Islet precursor cell (in vitro differentiated cells): ENCODE measurements at places on chromosomes 1 and 21.

- no peak for DNase-seq
Measured at GRCh38 chr1:226618380-226618779, 69.8 kb downstream of the STUM start.

GRCh38 chr1:169113613-169114119, 7.2 kb downstream of the ATP1B1 start:
- DNase-seq, result peak; percentile 97

GRCh38 chr1:115133440-115133839, 44.1 kb upstream of the TSPAN2 start:
- DNase-seq, result peak; percentile 95

DNA sequence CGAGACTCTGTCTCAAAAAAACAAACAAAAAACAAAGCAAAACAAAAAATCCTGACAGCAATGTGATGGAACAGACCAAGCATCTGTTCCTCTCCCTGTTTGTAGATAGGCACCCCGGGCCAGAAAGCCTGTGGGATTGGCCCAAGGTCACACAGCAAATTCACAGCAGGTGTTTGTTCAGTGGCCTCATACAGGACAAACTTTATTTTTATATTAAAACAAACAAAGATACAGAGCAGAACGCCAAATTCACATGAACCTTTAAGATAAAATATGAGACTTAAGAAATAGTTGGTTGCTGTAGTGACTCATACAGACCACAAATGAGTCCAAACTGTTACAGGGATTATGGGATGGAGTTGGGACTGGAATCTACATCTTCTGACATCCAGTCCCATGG, 2.3 kb upstream of the CELA2A start:
- DNase-seq, result no peak

DNA sequence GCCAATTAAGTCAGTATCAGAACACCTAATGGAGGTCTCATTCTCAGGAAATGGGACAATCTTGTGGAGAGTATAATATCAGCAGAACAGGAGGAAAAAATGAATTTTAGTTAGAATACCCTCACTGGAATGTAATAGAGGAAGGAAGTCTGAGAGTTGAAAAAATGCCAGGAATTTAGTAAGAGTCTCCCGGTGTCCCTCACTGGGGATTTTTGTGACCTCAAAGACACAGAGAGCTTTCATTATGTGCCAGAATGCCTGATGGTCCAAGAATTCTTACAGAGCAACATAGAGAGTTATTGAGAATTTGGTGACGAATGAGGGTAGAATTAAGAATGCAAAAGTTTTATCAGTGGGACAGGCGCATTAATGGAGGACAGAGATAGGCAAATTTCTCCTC, 443.5 kb upstream of the B3GALT2 start:
- no peak for DNase-seq

- peak; percentile 93 for DNase-seq
Measured at GRCh38 chr1:8121261-8122159, 95.4 kb upstream of the ERRFI1 start.

DNA sequence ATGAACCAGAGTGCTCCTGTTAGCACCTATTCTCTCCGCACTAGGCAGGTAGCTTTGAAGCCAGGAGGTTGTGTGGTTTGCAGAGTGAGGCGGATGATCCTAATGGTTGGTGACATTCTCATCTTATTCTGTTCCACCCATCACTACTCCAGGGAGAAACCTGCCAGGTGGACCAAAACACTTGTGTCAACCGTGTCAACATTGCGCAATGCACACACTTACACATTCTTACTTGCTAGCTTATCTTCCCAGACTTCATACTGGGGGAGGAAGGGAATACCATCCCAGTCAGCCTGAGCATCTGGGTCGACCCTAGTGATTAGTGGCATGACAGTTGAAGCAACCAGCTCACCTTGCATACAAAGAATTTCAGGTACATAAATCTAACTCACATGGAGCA, 236.9 kb downstream of the RPS6KC1 start:
- DNase-seq, result no peak

DNA sequence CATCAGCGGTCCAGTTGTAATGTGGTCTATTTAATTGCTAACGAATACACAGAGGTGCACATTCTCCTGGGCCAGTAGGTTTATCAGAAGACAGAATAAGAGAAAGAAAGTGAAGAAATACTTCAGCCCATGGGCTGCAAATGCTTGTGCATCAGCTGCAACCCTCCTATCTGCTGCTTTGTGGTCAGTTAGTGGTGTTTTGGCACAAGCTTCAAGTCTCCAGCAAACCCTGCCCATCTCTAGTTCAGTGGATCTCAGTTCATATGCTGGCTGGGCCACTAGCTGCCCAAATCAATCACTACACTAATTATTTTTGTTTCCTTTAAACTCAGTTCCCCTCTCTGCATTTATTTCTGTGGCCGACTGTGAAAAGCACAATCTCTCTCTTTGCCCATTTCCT, 124.2 kb downstream of the KCNJ6 start:
- no peak for DNase-seq

DNA sequence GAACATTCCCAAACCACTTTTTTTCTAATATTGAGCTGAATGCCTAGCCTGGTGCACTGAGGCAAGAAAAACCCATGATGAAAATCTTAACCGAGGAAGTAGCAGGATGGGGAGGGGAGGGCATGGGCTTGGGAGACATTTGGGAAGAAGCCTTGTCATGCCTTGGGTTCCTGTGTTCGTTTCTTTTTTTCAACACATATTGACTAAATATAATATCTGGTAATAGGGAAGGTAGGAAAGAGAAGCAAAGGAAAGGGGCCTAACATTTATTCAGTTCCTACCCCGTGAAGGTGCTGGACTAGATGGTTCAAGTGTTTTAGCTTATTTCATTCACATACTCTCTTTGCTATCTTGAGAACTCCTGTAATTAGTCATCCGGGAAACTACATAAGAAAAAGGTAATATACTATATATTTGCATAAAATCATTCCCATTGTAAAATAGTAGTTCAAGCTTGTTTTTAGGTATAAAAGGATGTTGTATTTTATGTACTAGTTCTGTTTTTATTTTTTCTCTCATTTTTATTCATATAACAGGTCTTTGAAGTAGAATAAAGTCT, 62.1 kb downstream of the ST3GAL3 start:
- no peak for DNase-seq

- DNase-seq, result peak; percentile 82
Measured at GRCh38 chr1:27306892-27307761, 14.8 kb upstream of the TMEM222 start.

DNA sequence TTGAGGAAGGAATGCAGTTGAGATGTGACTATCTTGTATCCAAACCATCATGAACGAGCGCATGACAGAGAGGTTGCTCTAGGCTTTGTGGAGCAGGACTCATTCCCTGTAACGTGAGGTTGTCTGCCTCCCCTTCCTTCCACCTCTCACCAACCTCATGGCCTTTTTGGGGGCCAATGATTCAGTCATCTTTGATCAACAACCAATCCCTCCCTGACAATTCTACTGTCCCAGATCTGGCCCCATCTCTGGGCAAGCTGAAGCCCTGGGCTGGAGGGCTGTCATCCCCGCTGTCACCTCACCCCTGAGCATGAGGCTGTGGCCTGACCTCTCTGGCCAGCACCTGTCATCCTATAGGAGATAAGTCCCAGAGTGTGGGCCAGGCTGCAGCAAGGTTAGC, 19.7 kb downstream of the MTARC1 start:
- no peak for DNase-seq

GRCh38 chr1:160226623-160227022, 21.4 kb downstream of the PEA15 start:
- DNase-seq, result no peak

DNA sequence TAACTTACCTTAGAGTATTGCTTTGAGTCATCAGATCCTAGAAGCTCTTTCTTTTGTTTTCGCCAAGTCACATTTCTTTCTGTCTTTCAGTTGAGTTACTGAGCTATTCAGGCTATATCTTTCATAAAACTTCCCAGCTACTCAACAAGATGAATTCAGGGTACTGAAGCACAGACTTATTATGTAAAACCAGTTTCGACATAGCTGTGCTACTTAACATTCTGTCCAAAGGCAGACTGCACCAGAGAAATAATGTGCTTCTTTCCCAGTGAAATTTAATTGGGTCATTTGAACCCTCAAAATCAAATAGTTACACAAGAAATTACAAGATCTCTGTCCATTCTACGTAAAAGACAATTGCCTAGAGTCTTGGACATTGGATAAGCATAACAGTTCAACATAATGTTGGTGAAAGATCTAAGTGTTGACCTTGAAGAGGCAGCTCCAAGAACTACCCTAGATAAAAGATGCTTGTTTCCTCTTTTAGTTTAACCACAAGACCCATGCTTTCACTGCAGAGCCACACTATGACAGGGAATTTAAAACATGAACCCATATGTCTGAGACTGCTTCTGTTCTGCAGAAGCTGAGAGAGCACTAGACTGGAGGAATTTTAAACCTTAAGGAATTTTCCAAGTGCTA, 163.2 kb downstream of the LRRC40 start:
- no peak for DNase-seq

DNA sequence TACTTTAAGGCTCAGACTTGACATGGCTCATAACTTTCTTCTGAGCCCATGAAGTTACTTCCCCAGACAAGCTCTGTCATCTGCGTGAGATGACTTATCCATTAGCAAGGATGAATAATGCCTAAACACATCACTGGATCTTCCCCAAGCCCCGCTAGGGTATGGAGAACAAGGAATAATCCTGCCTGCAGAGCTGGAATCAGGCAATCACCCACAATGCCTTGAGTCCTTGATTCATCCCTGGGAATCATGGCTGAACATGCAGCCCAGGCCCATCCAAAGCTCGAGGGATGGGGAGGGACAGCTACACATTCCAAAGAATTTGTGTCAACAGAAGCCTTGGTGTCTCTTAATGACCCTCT, 131.7 kb downstream of the PSMG1 start:
- no peak for DNase-seq

GRCh38 chr1:116218922-116219321, 107.7 kb downstream of the MAB21L3 start:
- DNase-seq, result peak; percentile 58

DNA sequence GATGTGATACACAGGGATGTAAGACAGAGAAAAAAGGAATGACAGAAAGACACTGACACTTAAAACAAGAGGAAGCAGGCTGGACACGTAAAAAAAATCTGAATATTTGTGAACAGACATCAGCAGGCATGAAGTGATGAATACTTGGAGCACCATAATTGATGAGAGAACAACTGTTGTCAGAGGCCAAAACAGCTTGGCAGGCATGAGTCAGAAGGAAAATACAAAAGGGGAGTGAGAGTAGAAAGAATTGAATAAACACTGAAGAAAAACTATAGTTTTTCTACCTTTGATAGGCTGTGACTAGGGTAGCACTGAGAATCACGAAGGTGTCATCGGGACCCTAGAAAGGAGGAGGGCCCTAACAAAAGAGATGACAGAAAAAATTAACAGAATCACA, 21.6 kb upstream of the GUCA2A start:
- no peak for DNase-seq

DNA sequence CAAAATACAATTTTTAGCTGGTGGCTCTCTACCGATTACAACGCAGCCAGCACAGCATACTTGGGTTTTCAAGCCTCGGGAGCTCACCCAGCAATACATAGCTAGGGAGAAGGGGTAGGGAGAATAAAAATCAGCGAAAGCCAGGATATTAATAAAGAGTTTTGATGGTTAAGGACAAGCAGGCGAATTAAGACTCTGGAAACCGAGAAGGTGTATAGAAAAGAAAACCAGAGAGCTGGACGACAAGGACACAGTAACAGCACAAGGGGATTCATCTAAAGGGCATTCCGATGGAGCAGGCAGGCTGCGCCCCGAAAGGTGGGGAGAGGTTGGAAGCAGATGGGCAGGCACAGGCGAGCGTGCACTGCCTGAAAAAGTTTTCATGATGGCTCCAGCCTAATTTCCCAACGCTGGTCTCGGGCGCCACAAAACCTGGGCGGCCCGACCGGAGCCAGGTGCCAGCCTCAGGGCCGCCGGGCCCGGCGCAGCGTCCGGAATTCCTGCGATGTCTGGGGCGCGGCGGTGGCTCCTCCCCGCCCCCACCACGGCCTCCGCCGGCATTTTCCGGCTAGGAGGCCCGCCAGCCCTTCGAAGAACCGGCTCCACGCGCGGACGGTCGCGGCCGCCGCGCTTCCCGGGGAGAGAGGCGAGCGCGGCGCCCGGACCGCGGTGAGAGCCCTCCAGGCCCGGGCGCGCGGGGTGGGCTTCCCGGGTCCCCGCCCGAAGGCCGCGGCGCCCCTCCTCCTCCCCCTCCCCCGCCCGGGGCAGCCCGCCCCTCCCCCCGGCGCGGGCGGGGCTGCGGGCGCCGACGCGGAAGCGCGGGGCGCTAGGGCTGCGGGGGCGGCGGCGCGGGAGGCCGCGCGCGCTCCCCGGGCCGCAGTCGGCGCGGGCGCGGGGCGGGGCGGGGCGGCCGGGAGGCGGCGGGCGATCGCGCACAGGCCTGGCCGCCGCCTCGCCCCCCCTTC, 774 bp upstream of the DYRK1A start:
- DNase-seq, result peak; percentile 84

DNA sequence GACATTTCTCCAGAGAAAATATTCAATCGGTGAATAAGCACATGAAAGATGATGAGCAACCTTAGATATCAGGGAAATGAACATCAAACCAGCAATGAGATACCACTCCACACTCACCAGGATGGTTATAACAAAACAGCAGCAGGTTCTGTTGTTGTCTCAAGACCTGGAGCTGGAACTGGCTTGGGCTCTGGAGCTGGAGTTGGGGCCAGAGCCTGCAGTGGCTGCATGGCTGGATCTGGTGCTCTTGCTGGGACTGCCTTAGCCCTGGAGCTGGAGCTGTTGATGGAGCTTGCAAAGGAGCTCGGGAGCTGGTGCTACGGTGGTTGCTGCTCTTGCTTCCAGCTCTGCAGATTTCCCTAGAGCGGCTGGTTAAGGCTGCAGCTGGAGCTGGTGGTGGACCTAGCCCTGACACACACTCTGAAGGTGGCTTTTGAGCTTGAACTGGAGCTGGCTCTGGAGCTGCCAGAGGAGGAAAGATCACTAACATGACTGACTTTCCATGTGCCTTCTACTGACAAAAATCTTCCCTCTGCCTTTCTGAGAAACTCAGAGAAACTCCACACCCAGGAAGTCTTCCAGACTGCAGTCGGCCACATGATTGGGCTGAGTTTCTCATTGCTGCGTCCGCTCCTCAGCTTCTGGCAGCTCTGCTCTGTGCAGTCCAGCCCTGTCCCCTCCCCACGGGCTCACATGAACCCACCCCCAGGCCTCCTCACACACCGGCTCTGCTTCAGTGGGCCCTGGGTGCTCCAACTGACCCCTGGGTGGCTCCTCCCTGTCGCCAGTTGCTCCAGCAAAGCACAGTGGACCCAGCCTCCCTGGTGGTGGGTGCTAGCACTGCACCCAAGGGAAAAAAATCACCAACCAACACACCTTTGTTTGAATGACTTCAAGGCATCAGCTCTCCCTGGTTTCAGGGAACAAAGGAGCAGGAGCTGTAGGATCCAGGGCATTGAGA, 139.1 kb upstream of the FMN2 start:
- peak; percentile 75 for DNase-seq

GRCh38 chr1:10399444-10399941, 629 bp downstream of the PGD start:
- no peak for DNase-seq

GRCh38 chr1:94698356-94698755, 121.8 kb upstream of the SLC44A3 start:
- DNase-seq, result no peak

GRCh38 chr1:62391369-62391971, 45.4 kb upstream of the USP1 start:
- peak; percentile 71 for DNase-seq

GRCh38 chr21:16419188-16419921, 689.6 kb downstream of the USP25 start:
- no peak for DNase-seq
